ENCODE measurements at places on chromosomes 7 and 10.

- no peak for DNase-seq
Observed at GRCh38 chr7:102994567-102994966, 80.0 kb downstream of the FBXL13 start.

DNA sequence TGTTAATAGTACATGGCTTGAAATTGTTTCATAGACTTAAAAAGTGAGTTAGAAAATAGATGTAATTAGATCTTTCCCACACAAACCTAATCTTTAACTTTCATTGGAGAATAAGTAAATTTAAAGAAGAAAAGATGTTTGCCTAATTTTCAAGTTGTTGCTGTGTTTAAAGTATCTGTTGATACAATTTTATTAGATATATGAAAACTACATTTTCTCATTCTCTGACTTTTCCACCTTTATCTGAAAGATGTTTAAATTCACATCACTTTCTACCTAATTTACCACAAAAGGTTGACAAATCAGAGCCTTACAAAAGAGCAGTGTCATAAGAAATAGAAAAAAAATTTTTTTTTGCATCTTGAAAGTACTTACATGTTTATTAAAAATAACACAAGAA, 45.8 kb downstream of the SHOC2 start:
- DNase-seq: no peak

DNA sequence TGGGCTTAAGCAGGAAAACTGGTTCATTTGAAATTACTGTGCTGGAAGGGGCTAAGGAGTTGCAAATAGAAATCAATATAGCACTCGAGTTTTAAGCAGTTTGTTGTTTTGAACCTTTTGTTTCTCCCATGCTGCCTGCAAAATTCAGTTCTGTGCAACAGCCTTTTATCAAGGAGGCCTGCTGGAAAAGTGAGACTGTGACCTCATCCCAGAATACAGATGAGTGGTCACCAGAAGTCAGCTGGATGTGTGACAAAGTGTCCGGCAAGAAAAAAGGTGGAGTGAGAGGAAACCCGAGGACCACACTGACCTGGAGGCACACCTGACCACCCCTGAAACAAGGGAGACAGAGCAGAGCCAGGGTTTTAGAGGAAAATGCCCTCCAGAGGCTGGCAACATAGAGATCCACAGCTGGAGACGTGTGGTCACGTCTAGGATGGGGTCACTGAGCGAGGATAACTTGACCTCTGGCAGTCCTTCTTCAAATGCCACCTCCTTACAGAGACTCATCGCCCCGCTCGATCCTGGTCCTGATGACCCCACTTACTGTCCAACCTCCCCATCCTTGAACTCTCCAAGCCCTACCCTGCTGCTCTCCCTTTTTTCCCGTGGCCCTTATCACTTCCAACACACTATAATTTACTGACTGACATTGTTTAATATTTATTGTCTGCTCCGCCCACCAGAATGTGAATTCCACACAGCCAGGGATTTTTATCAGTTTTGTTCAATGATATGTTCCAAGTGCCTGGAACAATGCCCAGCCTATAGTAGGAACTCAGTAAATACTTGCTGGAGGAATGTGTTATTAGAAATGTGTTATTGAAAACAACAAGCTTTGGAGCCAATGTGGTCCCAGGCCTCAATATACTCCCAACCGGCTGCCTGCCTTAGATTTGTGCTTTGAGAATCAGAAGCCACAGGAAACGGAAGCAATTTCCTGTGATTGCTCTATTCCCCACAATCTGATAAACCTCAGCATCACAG, 243.8 kb downstream of the GLI3 start:
- DNase-seq: no peak

DNA sequence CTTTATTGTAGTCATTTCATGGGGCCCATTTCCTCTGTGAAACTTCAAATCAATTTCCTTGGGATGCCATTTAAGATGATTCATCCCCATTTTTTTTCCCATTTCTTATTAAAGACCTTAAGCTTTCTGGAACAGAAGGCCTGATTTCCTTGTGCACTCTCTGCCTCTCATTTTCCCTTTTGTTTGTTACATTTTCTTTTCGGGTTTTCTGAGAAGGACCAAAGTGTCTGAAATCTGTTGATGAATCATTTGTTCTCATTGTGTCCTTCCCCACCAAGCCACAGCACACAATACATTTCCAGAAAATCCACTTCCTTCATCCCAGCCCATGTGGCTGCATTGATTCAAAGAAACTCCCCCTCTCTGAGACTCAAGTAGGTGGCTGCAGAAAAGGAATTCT, 372.4 kb downstream of the SFMBT2 start:
- no peak for DNase-seq

GRCh38 chr10:33126742-33127141, 168.7 kb upstream of the ITGB1 start:
- DNase-seq: no peak

- DNase-seq: no peak
Observed at GRCh38 chr10:112151524-112152039, 32.0 kb downstream of the GPAM start.

GRCh38 chr7:126696256-126697038, 556.3 kb downstream of the GRM8 start:
- DNase-seq: no peak

DNA sequence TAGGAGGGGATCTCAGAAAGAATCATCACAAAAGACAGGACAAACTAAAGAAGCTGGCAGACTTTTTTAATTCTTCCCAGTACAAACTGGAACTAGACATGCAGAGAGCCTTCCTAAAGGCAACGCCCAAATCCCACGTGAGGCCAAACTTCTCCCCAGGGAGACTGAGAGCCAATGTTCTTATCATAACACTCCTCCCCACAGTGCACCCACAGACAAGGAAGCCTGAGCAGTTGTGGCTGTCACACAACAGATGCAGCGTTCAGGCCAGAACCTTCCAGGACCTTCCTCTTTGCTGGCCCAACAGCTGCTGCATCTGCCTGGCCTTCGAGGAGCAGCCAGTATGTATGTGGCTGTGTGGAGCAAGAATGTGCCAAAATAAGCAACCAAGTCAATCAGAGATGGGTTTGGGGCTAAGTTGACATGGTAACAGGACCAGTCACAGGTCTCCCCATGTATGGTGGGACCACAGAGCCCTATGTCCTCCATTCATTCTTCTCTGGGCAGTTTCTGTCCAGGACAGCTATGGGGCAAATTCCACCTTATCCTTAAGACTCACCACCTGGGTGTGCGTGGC, 34.9 kb downstream of the SRPK2 start:
- DNase-seq: no peak

GRCh38 chr7:152574892-152575548, 100.9 kb downstream of the XRCC2 start:
- DNase-seq: no peak

GRCh38 chr7:148967602-148968001, 60.7 kb downstream of the PDIA4 start:
- no peak for DNase-seq

GRCh38 chr10:75065076-75065475, 46.4 kb upstream of the SAMD8 start:
- DNase-seq: no peak

DNA sequence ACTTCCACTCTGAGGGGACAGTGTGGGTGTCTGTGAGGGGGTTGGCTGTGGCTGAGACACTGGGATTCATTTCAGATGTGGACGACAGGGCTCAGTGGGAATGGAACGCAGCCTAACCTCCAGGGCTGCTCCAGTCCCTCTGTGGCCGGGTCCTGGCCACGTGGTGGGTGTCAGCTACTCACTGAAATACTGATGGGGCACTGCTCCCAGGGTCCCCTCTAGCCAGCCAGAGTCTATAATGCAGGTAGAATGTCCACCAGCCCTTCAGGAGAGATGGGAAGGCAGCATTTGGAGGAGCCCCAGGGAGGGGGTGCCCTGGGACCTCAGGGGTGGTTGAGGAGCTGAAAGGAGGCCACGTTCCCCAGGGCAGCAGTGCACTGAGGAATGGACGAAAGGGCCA, 87.2 kb upstream of the LANCL2 start:
- DNase-seq: no peak

GRCh38 chr7:6691103-6691502, 15.6 kb downstream of the ZNF12 start:
- DNase-seq: no peak

DNA sequence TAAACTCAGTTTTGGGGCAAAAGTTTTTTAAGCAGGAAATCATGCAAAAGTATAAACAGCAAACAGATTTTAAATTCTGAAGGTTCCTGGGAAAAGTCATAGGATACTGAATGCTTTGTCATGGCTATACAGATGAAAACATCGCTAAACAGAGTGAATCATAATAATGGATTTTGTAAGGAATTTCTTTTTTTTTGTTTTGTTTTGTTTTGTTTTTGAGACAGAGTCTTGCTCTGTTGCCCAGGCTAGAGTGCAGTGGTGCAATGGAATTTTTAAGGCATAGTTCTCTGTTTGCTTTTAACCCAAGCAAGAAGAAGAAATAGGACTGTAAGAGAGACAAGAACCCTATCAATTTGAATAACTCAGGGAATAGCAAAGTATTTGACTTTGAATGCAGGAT, 285.3 kb downstream of the NRG3 start:
- no peak for DNase-seq

DNA sequence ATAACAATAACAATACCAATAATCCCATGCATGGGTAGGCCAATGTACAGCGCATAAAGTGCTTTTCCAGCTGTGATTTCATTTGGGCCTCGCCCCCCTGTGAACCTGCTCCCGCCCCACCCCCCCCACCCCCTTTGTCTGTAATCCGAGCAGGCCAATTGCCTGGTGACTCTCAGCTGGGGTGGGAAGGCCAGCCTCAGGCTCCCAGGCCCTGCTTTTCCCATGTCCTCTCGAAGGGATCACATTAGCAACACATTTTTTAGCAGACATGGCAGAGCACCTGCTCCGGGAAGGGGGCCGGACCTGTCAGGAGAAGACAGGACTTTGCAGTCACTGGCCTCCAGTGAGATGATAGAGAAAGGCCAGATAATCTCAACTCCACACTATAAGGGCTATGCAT, 439.3 kb downstream of the RPS24 start:
- DNase-seq: peak; percentile 78

GRCh38 chr10:130787821-130788220, 523.7 kb downstream of the TCERG1L start:
- DNase-seq: no peak

- DNase-seq: no peak
Observed at GRCh38 chr7:27303026-27303425, 60.4 kb downstream of the EVX1 start.

DNA sequence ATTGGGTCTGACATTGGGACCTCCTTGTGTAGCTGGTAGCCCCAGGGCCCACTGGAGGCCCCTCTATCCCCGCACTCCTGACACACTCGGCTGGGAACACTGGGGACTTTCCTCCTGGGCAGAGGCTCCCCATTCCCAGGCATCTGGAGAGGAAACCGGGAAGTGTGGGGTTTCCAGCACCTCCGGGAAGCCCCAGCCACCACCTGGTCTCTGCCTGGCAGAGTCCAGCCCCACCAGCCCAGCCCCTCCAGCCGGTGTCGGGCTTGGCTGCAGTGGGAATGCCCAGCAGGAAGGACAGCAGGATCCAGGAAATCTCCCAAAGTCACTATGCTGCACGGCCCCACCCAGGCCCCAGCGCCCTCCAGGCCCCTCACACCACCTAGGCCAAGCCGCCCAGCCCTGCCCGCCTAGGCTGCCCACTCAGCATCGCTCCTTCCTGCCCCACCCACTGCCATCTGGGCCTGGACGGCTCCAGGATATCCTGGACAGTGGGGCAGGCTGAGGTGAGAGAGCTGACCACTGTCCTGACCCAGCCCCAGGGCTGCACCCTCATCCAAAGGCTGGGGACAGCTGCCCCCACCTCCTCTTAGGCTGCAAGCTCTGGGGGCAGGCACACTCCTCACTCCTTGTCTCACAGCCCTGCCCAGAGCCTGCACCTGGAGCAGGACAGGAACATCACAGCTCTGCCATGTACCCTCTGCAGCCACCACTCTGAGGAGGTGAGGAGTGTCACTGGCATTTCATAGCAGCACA, 11.8 kb downstream of the RASGEF1A start:
- DNase-seq: no peak

DNA sequence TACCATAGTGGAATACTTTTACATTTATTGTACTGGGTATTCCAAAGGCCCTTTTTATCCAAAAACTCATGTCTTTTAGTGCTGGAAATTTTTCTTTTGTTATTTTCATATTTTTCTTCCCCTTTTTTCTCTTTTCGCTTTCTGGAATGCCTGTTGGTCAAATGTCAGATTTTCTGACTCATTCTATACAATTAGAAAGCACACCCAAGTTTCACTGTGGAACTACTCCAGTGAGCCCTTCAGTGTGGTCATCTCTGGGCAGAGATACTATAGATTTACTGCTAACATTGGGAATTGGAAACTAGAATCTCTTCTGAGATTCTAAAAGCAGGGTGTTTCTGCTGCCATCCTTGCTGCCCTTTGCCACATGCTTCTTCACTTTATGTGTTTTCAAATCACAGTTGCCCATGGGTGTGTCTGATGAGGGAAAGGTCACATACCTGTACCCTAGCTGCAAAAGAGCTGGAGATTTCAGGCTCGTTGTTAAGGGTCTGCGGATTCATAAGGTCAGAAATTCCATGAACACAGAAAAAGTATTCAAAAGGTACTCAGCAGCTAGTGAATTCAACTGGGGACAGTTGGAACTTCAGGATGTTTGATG, 5.6 kb upstream of the WASL start:
- no peak for DNase-seq

Measured in islet precursor cell (in vitro differentiated cells).